ENCODE measurements at places on chromosomes 1 and 21.

GRCh38 chr1:37945743-37946702 lies 830 bp downstream of the INPP5B start:
- DNase-seq: peak; percentile 94

- no peak for DNase-seq
Observed at GRCh38 chr1:67644566-67644965, 40.4 kb upstream of the GADD45A start.

DNA sequence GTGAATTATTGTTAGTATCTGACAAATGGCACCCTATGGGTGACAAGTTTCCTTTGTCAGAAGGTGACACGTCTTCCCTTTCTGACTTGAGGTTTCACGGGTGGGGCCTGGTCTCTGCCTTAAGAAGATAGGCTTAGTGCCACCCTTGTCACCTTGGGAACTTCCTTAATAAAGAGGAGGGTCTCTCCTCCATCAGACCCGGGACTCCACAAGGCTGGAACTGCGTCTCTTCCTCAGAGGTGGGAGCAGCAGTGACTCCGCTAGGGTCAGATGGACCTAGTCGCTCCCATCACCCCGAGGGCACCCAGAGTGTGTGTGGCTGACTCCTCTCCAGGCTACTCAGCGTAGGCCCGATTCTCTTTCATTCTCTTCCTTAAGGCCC lies 774 bp upstream of the WDTC1 start:
- peak; percentile 23 for DNase-seq

DNA sequence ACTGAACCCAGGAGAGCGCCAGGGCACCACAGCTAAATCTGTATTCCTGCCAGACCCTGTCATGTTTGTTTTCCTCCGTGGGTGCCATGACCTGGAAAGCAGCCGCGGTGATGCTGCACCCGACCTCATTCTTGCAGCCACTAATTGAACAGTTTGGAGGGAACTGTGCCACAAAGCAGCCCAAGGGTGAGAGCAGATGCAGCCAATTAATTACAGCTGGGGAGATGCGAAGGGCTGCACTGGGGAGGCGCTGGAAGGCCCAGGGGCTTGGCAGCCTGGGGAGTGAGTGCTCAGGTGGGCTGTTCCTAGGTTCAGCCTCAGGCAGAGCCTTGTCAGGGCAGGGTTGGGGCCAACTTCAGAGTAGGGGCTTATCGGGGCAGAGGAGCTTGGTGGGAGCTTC lies 158.4 kb upstream of the CD34 start:
- DNase-seq: no peak

GRCh38 chr1:245679821-245680780 lies 525.3 kb downstream of the KIF26B start:
- no peak for DNase-seq

DNA sequence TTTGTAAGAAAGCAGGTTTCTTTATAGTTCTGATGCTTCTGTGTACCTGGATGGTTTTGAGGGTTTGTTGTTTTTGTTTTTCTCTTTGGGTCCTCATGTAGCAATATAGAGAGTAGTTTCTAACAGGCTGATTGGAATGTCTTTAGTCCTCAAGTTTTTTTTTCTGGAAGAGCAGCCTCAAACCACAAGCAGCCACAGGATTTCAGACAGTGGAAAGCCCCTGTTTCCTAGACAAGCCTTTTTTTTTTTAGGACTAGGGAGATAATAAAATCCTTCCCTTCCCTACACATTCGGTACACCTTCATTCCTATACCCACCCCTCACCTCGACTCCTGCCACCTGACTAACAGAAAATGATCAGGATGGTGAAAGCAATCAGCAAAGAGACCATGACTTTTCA lies 47.6 kb downstream of the ACP6 start:
- DNase-seq: no peak

GRCh38 chr1:61287734-61288133 lies 205.4 kb downstream of the NFIA start:
- no peak for DNase-seq

- DNase-seq: no peak
Observed at GRCh38 chr1:198030682-198031081, 113.5 kb downstream of the LHX9 start.

DNA sequence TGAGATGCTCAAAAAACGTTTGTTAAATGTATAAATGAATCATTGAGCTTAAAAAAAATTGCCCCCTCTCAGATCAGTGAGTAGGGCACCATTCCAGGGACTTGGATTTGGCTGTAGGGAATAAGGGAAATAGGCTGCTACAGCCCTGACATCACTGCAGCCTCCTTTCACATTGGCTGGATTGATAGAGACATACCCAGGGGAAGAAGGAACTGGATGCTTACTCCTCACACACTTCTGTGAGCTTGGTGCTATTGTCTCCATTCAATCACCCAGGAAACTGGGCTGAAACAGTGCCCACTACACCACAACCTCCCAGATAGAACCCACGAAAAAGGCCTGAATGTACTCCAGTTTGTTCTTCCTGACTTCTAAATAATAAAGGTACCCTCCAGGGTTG lies 87.2 kb downstream of the TGFBR3 start:
- peak; percentile 59 for DNase-seq

GRCh38 chr1:64849942-64850341 lies 105.1 kb downstream of the RAVER2 start:
- no peak for DNase-seq

GRCh38 chr1:221839782-221840395 lies 98.0 kb upstream of the DUSP10 start:
- peak; percentile 94 for DNase-seq

GRCh38 chr1:118978914-118979701 lies 9.0 kb downstream of the TBX15 start:
- DNase-seq: no peak

DNA sequence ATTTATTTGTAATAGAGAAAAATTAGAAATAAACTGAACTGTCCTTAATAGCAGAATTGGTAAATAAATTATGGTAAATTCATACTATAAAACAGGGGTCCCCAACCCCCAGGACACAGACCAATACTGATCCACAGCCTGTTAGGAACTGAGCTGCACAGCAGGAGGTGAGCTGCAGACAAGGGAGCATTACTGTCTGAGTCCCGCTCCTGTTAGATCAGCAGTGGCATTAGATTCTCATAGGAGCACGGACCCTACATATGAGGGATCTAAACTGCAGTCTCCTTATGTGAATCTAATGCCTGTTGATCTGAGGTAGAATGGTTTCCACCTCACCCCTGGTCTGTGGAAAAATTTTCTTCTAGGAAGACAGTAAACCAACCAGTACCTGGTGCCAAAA lies 7.5 kb downstream of the WDR47 start:
- DNase-seq: no peak

DNA sequence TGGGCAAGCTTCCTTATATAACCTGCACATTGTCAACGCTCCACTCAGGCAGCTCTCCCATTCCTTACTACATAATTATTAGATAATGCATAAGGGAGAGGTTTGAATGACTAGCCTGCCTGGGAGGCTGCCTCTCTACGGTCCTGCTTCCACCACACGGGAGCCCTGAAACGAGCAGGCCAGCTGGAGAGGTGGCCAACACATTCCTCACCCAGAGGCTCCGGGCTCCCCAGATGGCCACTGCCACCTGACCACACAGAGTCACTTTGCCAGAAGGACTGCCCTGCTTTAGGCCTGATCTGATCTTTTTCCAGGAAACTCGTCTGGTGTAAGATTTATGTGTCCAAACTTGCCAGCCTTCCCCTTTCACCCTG lies 27.9 kb downstream of the HIVEP3 start:
- DNase-seq: no peak

- DNase-seq: no peak
Observed at GRCh38 chr1:192561301-192561700, 14.3 kb upstream of the RGS1 start.

DNA sequence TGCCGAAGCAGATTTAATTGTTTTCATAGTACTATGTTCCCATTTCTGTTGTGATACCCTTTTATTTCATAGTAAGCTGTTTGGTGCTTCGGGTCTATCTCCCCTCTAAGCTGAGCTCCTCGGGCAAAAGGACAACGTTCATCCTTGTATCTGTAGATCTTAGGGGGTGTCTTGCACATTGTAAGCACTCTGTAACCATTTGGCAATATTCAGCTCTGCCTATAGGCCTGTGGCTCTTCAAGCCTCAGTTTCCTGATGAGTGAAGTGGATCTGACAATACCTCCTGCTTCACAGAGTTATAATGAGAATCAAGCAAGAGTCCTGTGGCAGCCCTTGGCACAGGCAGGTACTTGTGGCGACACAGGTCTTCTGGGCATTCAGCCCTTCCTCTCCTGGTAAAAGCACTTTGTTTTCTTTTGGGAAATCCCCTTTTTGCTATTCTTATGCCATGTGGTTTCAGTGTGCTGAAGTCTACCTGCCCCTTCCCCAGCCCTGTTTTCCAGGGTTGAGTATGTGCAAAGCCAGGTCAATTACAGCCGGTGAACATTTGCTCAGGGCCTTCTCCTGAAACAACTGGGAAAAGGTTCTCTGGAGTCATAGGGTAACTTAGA lies 8.5 kb upstream of the EXO1 start:
- DNase-seq: no peak

- DNase-seq: peak; percentile 64
Observed at GRCh38 chr1:8370046-8370881, 52.4 kb downstream of the SLC45A1 start.
